Activated CD4-positive, alpha-beta T cell treated with anti-CD3 and anti-CD28 coated beads, Interleukin-2, amount 10 ng/mL, durations not matched to agents 24 days and 14 days (primary cell): ENCODE measurements at places on chromosomes 16 and 17. TPM values are rescaled to one million over a fixed set of nuclear protein-coding genes. Genes with fewer than 3 reads are reported as not detected.

DNA sequence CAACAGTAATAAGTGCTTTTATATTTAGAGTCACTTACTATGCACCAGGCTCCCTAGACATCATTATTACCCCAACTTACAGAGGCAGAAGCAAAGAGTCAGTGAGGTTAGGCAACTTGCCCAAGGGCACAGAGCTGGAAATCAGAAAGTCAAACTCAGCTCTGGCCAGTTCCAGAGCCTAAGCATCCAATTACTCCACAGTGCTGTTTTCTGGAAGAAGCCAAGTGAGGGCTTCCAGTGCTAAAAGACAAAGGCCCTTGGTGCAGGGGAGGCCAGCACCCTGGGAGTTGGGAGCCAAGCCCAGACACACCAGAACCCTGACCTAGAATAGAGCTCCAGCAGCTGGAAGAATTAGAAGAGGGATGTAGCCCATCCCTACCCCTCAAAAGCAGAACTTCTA, 40.2 kb downstream of the C17orf67 start:
- DNase-seq, result no peak
- H3K4me3 ChIP-seq, result no peak overlapping the region
- no peaks in the 10 kb centered on the region for H3K27me3 ChIP-seq
- peaks cover 10% of the 10 kb centered on the region for H3K36me3 ChIP-seq
- no peaks in the 10 kb centered on the region for H3K4me1 ChIP-seq
- H3K27ac ChIP-seq, result no peak overlapping the region

- no peak for DNase-seq
- no peak overlapping the region for H3K27ac ChIP-seq
- no peaks in the 10 kb centered on the region for H3K4me1 ChIP-seq
- no peak overlapping the region for H3K4me3 ChIP-seq
These were observed 31.3 kb downstream of the TVP23A start for GRCh38 chr16:10787304-10787703.

- peaks cover 9% of the 10 kb centered on the region for H3K4me1 ChIP-seq
- H3K36me3 ChIP-seq, result no peaks in the 10 kb centered on the region
- no peak for DNase-seq
- no peak overlapping the region for H3K4me3 ChIP-seq
These were observed 14.6 kb downstream of the SLC13A2 start for GRCh38 chr17:28487881-28488532.

DNA sequence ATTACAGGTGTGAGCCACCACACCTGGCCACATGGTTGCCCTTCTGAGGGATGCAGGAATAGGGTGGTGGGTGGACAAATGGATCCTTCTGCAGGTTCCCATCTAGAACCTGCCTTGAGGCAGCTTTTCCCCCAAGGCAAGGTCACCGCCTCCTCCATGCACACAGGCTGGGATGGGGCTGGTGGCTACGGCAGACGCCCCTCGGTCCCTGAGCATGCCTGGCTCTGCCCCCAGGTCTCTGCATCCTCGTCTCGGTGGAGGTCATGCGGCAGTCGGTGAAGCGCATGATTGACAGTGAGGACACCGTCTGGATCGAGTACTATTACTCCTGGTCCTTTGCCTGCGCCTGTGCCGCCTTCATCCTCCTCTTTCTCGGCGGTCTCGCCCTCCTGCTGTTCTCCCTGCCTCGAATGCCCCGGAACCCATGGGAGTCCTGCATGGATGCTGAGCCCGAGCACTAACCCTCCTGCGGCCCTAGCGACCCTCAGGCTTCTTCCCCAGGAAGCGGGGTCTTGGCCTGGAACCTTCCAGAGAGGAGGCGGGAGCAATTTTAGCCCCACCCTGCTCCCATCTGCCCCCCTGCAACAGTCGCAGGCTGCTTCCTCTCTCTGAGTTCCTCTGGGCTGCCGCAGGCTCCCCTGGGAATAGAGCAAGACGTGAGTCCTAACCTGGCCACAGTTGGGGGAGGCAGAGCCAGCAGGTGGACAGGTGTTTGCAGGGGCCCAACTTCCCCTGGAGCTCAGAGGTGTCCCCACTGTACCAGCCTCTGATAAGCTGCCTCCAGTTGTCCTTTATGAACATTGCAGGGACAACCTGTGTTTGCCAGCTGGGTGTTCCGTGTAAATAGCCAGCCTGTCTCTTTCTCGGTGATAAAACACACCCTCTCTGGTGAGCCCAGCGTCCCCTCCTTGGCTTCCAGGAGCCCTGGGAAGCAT, 11.7 kb downstream of the CACNG1 start:
- no peak for DNase-seq
- H3K27ac ChIP-seq, result no peak overlapping the region
- no peaks in the 10 kb centered on the region for H3K4me1 ChIP-seq
- peaks cover 3% of the 10 kb centered on the region for H3K27me3 ChIP-seq
- no peaks in the 10 kb centered on the region for H3K36me3 ChIP-seq

- H3K4me1 ChIP-seq, result no peaks in the 10 kb centered on the region
- H3K27me3 ChIP-seq, result no peaks in the 10 kb centered on the region
- no peak for DNase-seq
- no peak overlapping the region for H3K4me3 ChIP-seq
- no peaks in the 10 kb centered on the region for H3K36me3 ChIP-seq
- no peak overlapping the region for H3K27ac ChIP-seq
These were observed 48.0 kb downstream of the TEKT5 start for GRCh38 chr16:10646581-10647263.

GRCh38 chr16:55503726-55504550, 4.9 kb upstream of the LPCAT2 start:
- no peak overlapping the region for H3K27ac ChIP-seq
- peak; percentile 19 for DNase-seq
- H3K4me3 ChIP-seq, result no peak overlapping the region
- H3K27me3 ChIP-seq, result peaks cover 6% of the 10 kb centered on the region
- H3K36me3 ChIP-seq, result no peaks in the 10 kb centered on the region

- H3K4me1 ChIP-seq, result peaks cover 26% of the 10 kb centered on the region
- peak; percentile 55 for DNase-seq
- H3K27me3 ChIP-seq, result peaks cover 15% of the 10 kb centered on the region
These were observed 171.2 kb downstream of the AHSP start for GRCh38 chr16:31698901-31699300.

HOXB4 gene
- total RNA-seq, result 3.1 and 3.6 TPM in 2 replicates

CDH5 gene
- total RNA-seq, result not detected in 2 replicates

SMIM36 gene
- not detected in 2 replicates for total RNA-seq

NOTUM gene
- total RNA-seq, result 1.7 and 1.8 TPM in 2 replicates

BCL6B gene
- 0.90 and 0.91 TPM in 2 replicates for total RNA-seq
